SK-N-SH (cell line): ENCODE measurements at places on chromosomes 3 and 15.

GRCh38 chr15:47708161-47708980, 8.9 kb upstream of the SEMA6D start:
- DNase-seq: no peak

DNA sequence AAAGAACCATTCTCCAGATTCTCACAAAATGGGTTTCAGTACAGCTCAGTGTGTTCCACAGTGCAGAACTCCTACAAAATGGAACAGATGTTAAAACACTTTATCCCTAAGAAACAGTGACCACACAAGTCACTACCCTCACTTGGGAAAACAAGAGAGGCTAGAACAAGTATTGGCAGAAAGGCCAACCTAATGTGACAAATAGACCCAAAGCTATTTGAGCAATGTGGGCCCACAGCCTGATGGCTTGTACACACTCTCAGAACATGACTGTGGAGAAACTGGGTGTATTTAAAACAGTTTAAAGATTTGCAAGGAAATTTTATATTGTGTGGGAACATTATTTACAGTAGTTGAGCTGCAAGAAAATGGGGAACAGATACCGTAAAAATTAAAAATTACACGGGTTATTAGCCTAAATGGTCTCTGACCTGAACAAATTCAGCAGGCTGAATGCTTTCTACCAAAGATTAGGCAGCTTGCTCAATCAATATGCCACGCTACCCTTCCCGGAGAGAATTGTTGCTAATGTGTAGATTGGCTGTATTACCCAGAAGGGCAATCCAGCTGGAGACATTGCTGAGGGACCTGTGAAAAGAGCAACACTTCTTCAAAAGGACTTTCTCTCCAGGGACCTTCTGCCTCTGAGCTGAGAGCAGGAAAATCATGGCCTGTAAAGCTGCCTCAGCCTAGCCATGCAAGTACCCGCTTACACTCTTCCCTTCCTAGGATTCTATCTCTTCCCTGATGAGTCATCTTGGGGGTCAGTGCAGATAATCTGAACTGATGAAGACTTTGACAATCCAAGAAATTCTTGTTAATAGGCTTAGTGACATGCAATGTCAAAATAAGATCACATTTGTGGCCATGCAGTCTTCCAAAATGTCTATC, 97.1 kb downstream of the STRIT1 start:
- DNase-seq: no peak

- no peak for DNase-seq
Observed at GRCh38 chr3:56989169-56989976, 71.1 kb upstream of the SPATA12 start.

- DNase-seq: no peak
Observed at GRCh38 chr3:140834266-140835037, 107.2 kb upstream of the SLC25A36 start.

GRCh38 chr3:115652738-115653137, 29.4 kb downstream of the GAP43 start:
- DNase-seq: no peak

DNA sequence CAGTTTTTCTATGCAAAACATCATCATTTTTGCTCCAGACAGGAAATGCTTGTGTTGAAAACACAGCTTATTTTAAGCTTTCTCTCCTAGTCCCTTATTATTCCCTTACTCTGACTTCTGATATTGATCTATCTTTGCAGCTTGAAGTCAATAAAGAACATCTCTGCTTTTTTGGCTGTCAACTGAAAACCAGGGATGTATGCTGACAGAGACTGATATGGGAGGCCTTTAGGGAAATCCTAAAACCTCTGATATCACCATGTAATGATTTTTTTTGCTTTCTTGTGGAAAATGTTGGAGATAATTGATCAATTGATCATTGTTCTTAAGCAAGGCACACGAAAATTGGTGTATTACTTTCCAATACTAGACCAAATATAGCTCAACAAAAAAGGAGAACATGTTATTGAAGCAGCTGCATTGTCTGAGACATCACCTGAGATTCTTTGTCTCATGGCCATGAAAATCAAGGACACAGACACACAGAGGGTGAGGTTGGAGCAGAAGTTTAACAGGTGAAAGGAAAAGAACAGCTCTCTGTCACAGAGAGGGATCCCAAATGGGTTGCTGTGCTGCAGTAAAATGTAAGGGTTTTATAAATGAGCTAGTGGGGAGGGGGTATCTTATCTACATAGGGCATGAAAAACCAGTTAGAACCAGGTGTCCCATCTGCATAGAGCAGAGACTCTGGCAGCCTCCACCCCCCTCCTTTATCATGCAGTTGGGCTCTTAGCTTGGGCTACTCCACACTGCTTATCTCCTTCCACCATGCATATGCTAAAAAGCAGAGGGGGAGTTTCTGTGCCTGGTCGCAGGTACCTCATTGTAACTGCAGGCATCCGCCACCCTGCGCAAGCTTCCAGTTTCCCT, 17.0 kb upstream of the SENP7 start:
- no peak for DNase-seq

DNA sequence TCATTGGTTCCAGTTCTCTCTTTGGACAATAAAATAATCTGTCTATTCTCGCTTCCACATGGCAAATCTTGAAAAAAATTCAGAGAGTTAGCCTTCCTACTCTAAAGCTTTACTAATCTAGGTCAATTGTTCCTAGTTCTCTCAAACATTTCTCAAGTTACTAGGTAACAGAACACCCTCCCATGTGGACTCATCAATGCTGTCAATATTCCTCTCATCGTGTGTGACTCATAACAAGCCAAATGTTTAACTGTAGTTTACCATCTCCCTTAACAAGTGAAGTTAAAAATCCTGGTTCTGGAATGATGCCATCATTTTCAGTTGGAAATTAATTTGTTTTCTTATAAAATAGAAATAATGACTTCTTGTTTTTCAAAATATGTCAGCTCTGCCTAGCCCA, 438.6 kb downstream of the ROBO1 start:
- DNase-seq: no peak

GRCh38 chr3:197501879-197502620, 53.7 kb downstream of the BDH1 start:
- DNase-seq: peak; percentile 68

- no peak for DNase-seq
Observed at GRCh38 chr3:176581589-176581988, 615.7 kb downstream of the TBL1XR1 start.

- no peak for DNase-seq
Observed at GRCh38 chr3:148607491-148607890, 90.2 kb upstream of the AGTR1 start.

GRCh38 chr3:50154476-50154839, 666 bp upstream of the SEMA3F start:
- peak; percentile 87 for DNase-seq

- DNase-seq: no peak
Observed at GRCh38 chr15:54033869-54034458, 55.7 kb downstream of the UNC13C start.

DNA sequence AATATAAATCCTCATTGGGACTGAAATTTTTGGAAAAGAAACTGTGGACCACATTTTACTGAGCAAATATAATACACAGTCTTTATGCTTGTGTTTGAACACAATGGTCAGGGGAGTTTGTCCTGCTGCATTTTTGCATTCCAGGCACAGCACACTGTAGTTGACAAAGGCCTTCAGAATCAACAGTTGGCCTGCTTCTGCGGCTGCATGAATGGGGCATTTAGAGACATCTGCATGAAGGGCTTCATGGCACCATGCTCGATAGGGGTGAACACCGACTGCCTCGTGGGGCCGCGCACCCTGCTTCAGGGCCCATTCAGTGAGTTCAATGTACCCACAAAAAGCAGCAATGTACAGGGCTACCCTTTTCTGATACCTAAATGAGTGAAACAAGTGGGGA, 15.4 kb upstream of the COMMD2 start:
- DNase-seq: no peak

DNA sequence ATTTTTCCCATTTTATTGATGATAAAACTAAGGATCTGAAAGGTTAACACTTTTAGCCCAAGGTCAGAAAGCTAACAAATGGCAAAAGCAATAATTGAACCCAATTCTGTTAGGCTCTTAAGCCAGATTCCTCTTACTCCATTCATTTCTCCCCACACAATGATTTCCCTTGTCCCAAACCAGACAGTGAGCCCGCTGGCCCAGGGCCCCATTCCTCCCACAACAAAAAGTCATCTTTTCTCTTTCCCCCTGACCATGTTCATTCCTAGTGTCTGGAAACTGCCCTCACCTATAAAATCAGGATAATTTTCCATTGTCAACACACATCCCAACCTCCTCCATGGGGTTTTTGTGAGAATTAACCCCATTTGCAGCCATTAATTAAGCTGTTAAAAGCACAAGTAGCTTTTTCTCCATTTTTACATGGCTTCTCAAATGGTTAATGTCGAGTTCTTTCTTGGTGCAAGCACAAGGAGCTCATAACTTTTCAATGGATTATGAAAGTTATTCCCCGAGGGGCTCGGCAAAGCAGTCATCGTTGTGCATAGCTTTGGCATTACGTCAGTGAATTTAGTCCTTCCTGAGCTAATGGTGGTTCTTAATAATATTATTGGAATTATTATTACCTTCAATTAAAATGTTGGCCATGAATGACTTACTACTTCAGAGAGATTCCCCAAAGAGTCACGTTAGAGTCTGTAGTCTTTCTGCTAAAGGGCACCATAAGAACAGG, 151.0 kb upstream of the WNT5A start:
- no peak for DNase-seq

DNA sequence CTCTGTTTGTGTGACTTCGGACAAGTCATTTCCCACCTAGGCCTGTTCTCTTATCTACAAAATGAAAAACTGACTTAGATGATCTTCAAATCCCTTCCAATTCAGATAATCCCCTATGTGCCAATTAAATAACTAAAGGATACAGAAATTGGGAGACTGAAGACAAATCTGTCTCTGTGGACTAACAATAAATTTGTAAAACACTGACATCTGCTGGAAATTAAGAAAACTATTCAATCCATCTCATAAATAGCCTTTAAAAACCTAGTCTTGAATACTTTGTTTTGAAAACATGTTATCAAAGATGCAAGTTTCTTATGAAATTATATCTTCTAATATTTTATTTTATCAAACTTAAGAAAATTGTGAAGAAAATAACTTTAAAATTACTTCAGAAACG, 38.3 kb downstream of the MTHFS start:
- DNase-seq: no peak

GRCh38 chr3:58082047-58082446, 73.8 kb downstream of the FLNB start:
- DNase-seq: no peak

- no peak for DNase-seq
Observed at GRCh38 chr15:96732704-96733103, 402.2 kb downstream of the NR2F2 start.

- no peak for DNase-seq
Observed at GRCh38 chr3:46314517-46314916, 39.4 kb upstream of the CCR2 start.

DNA sequence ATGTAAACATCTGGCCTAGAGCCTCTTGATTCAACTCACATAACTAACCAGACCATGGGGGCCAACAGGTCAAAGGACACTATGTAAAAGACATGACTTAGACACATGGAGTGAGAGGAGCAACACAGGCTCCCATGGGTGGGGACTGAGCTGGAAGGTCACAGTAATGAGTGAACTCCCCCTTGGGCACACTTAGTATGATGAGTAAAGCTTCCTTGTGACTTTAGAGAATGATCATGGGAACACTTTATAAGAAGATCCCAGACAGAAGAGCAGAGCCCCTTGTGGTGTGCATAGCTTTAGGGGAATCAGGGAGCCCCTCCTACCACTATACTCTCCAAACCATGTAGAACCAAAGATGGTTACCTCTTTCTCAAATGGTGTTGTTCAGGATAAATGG, 10.2 kb downstream of the GCSAM start:
- DNase-seq: no peak

DNA sequence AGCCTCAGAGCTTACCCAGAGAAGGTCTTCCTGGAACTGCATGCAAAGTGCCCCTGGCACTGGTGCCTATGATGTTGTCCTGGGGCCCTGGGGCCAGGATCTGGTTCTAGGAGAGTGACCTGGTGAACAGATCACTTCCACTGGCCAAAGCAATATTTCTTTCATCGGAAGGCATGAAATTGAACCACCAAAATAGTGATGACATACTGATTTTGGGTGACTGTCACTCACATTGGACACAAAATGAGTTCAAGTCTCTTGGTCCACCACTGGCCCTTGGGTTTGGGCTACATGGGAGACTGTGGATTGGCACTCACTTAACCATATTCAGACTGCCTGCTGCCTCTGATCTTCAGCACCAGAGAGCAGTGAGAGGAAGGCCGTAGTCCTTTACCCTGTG, 549.3 kb upstream of the PPP2R3A start:
- no peak for DNase-seq

- peak; percentile 72 for DNase-seq
Observed at GRCh38 chr3:113287803-113288648, 76.7 kb downstream of the BOC start.

- DNase-seq: no peak
Observed at GRCh38 chr15:79526376-79526775, 94.2 kb downstream of the MINAR1 start.

GRCh38 chr15:43347114-43347513, 16.7 kb upstream of the LCMT2 start:
- DNase-seq: no peak

DNA sequence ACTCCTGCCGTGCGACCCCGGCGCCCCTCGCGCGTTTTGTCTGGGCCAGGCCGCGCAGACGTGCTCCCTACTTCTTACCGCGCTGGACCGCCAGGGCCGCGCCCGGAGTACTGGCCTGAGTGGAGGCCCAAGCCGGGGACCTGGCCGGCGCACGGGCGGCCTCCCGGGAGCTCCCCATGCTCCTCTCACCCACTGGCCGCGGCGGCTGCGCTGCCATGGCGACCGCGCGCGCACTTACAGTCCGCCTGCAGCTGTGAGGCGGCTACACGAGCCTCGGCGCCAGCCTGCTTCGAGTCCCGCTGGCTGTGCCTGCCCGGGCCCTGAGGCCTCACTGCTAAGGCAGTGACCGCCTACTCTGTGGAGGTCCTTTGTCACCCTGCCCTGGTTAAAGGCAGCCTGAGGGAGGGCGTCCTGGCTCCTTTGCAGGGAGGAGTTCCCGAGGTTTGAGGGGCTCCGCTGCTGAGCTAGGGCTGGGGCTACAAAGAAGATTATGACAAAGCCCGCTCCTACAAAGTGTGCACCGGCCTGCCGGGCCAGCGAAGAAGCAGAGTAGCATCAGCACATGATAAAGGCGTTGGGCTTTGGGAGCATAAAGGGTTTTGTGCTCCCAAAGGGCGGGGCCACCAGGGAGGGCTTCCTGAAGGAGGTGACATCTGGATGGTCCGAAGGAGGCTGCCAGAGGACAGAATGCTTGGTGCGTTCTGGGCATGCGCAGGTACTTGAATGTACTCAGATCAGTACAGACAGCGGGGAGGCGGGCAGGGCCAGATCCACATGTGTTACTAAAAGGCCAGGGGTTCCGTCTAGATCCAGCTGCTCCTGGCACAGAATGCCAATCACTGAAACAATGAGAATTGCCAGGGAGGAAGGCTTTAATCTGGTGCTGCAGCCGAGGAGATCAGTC, at the start of the genes LRRC34 and LRRIQ4:
LRRC34 (minus strand) TSS at position 573 of the 904 bp plus-strand sequence; CDS start at position 217, 356 bp downstream.
LRRIQ4 (plus strand) TSS at position 539 of the 904 bp plus-strand sequence. CDS start 9,052 bp downstream, outside the sequence.
- peak; percentile 87 for DNase-seq

- peak; percentile 17 for DNase-seq
Observed at GRCh38 chr3:156787926-156788663, 38.1 kb upstream of the LEKR1 start.

GRCh38 chr15:45534821-45535220, 12.3 kb upstream of the SLC30A4 start:
- no peak for DNase-seq
